ENCODE measurements at places on chromosomes 2 and 18. TPM values are rescaled to one million over a fixed set of nuclear protein-coding genes. Genes with fewer than 3 reads are reported as not detected.
A peak's percentile ranks its signal among the peaks of the same experiment; 100 is the strongest.

GRCh38 chr2:106108351-106108750 is 85.8 kb downstream of the UXS1 start:
- DNase-seq: no peak

SERPINB7 gene
- not detected for total RNA-seq

GRCh38 chr2:53475766-53476165 is 291.8 kb upstream of the CHAC2 start:
- no peak for DNase-seq

PRSS56 gene
- total RNA-seq: not detected

DNA sequence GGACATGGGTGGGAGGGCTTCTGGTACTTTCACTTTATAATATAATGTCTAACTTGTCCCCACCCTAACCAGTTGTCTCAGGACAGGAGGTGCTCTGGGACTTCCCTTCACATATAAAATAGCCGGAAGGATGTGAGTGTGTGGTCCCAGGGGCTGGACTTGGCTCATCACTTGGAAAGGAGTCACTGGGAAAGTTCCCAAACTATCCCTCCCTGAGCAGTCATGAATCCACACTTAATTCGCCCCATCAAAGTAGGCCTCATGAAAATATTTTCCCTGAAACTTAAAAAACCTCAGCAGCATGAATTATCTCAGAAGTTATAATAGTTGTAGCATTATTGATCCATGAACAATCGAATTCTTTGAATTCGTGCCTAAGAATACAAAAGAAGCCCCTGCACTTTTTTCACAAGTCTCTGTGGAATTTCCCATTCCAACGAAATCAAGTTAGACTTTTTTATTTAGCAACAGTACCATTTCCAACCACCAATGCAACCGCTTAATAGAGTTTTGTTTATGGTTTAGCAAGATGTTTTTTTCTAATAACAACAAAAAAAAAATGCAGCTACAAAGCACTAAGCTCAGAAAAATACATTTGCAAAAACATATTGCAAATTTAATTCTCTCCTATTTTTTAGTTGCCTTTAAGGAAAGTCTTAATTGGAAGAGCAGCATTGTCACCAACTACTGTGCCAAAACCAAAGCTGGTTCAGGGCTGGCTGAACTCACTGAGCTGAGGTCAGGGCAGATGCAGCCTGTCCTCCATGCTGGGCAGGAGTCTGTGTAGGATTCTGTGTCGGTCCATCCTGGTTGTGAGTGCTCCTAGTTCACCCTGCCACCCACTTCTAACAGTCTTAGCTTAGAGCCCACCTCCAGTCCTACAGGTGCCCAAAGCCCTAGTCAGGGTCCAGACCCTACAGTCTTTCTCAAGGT is 68.8 kb upstream of the SPTBN1 start:
- DNase-seq: no peak

PFN4 gene
- 0.27 TPM for total RNA-seq

DNA sequence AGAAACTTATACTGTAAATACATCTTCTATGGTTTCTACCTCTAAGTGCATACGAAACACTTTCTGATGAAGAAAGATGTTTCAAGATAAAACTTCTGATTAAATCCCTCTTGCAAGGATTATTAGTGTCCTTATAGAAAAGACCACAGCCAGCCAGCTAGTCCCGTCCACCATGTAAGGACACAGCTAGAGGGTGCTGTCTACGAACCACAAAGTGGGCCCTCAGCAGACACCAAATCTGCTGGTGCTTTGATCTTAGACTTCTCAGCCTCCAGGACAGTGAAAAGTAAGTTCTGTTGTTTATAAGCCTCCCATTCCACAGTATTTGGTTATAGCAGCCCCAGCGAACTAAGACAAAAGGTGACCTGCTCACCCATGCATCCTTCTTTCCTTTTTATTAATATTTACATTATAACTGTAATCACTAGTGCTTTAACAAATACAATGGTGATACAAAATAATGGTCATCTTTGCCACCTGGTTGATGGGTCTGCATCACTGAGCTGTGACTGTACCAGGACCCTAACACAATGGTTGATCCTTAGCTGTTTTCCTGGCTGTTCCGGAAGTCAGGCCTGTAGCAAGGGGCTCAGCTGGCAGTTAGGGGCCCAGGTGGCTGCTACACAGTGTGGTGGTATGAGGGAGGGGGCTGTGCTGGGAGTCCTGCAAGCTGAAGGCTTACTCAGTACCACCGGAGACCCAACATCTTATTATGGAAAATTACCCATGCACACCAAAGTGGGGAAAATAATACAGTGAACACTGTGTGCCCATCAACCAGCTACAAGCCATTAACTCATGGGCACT is 108.5 kb upstream of the SMAD7 start:
- no peak for DNase-seq

DNA sequence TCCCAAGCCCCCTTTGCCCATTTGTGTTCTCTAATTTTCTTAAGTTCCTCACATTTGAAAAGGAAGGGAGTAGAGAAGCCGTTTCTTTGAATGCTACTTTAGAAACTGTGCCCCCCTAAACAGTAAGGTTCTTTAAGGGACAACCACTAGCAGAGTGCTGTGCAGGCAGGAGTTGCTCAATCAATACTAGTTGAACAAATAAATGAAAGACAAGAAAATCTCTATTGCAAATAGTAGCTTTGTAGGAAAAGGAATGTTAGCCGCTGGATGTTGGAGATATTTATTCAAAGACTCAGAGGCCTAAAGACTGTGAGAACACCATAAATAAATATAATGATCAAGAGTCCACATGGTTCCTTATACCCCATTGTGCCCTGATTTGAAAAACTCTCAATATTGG is 119.8 kb upstream of the SMAD7 start:
- no peak for DNase-seq

DNA sequence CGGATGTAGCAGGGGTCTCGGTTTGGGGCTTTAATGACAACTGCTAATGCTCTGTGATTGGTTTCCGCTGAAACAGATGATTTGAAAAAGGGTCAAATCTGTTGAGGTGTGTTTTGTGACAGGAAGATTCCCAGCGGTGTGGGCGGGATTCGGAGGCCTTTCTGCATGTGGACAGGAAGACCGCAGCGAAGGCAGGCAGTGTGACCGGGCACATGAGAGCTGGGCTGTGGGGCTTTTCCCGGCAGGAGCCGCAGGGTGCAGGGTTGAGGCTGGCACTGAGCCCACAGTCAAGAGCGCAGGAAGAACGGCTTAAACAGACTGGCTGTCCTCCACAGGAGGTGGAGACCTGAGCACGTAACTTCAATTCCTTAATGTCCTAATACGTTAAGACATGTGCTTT is 180.0 kb upstream of the TPO start:
- no peak for DNase-seq

GRCh38 chr2:39408351-39409136 is 28.5 kb downstream of the MAP4K3 start:
- DNase-seq: no peak

- DNase-seq: no peak
Observed at GRCh38 chr2:16141641-16141921, 201.2 kb downstream of the MYCN start.

DNA sequence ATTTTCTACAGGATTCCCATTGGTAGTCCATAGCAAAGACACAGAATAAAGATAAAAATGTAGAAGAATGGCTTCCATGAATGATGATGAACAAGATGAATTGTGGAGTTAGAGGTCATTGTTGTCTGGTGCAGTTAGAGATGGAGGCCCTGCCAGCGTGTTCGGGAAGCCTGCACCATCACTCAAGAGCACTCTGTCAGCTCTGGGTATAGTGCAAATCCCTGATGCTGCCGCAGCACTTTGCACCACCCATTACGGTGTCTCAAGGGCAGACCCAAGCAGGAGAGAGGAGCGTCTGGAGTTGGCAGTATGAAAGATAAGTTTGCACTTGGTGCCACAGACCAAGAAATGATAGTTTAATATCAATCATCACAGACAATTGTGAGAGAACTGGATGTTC is 181.6 kb upstream of the CHST9 start:
- DNase-seq: no peak

DNA sequence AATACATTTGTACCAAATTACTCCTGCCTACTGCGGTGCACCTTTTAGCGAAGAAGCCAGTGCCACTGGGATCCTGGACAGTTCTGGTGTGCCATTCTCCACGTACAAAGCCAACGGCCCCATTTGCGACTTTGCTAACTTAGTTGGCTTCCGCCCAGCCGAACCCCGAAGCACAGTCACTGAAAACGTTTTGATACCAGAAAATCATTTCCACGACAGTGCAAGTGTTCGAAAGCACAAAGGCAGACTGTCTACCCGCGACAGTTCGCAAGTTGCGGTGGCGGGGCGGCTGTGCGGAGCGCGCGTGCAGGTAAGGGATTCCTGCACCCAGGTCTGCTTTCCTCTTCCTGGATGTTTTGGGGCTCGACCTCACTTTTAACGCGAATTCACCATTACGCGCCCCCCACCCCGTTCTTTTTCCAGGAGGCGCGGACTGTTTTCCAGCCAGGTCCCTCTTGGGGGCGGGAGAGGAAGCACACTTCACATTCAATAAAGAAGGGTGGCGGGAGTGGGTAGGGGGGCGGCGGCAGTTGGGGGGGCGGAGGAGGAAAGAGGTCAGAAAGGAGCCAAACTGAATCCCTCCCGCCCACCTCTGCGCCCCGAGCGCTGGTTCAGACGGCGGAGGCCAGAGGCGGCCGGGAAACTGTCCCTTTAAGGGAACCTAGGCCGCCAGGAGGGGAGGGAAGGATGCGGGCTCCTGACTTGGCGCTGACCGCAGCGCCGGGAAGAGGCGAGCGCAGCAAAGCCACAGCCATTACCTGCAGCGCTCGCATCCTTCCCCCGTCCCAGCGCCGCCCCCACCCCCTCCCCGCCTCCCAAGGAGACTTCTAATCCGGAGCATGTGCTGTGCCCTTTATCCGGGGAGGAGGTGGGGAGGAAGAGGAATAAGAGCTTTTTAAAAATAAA is 107.4 kb upstream of the KCTD1 start:
- DNase-seq: peak; percentile 48

DNA sequence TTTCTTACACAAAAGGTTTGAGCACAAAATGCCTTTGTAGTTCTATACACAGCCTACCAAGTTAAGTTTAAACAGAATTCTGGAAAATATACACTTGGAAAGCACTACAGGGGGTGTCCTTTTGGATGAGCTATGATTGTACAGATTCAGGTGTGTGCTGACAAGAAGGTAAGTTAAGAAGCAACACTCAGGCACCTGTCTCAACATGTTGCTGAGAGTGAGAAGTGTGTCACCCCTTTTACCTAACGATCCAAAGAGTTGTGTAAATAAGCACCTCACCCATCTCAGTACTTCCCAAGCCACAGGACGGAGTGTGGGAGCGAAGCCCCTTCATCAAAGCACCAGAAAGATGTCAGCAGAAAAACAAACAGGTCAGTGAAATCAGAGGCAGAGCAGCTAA is 109.5 kb upstream of the DAPL1 start:
- DNase-seq: no peak

LYPD6 gene
- 5.2 TPM for total RNA-seq

GRCh38 chr2:46461709-46462171 is 17.6 kb upstream of the TMEM247 start:
- DNase-seq: no peak

GRCh38 chr2:131156452-131157149 is 51.5 kb downstream of the PLEKHB2 start:
- DNase-seq: no peak

DNA sequence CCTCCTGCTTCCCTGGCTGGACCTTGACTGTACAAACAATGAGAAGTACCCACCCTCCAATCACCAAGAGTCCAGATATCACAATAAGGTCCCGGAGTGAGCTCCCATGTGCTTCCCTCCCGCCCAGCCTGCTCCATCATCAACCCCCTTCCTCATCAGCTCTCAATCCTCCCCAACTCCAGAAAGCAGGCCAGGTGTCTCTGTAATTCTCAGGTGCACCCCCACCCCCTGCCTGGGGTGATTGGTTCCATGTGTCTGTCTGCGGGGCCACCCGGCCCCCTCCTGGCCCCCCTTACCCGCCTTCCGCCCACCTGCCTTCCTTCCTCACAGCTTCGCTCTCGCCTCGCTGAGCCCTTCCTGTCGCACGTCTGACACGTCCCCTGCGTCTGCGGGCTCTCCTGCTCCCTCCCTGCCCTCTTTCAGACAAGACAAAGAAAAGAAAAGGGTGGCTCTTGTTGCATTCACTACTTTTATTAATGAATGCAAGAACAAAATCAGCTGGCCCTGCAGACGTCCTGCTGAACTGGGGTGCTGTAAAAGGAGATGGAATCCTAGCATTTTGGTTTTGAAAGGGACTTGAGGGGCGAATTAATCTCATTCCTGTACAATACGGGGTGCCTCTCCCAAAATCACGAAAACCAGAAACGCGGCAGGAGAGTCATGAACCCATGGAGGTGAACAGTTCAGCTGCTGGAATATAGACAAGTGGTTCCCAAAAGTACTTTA is 26.5 kb upstream of the IGFBP2 start:
- DNase-seq: no peak

SPC25 gene
- total RNA-seq: 16.0 TPM
